ENCODE measurements at places on chromosomes 4 and X.

DNA sequence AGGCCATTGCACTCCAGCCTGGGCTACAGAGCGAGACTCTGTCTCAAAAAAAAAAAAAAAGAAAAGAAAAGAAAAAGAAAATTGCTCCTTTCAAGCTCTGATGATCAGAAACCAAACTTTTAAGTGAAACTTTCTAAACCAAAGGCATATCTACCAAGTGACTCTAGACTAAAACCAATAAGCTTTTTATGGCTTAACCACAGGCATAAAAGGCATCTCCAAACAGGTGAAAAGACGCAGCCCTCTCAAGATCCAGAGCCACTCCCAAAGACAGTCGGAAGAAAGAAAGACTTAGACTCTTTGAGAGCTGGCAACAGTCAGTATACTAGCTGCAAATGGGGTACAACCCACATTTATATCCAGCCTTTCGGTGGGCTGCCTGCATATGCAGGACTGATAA lies 117.1 kb upstream of the AP1S2 start:
- DNase-seq, result no peak

GRCh38 chrX:154488336-154489075 lies 1.9 kb downstream of the SLC10A3 start:
- DNase-seq, result no peak

- no peak for DNase-seq
Measured at GRCh38 chrX:133412246-133412645, 3.0 kb downstream of the GPC4 start.

- DNase-seq, result no peak
Measured at GRCh38 chr4:54837576-54838140, 179.9 kb downstream of the KIT start.

DNA sequence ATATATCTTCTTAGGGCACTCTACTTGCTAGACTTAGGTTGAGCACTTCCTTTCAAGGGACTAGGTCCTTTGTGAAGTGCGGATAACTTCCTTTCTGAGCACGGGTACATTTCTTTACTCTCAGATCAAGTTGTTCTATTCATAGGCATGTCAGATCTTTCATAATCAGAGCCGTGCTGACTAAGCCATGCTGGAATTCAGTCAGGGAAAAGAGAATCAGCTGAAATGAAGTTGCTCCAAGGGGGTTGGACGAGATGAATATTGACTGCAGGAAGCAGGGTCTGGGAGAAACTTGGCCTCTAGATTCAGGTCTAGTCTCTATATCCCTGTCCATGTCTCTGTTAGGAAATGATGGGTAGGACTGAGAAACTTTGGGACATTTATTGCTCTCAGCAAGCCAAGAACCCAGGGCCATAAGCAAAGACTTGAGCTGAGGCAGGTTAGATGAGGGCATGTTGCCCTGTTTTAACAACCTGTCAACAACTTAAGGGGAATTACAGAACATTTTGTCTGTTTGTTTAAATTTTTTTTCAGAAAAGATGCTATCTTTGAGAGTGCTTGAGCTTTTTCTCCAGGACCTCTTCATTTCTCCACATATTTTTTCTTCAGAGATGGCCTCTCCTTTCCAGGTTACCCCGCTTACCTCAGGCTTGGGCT lies 28.3 kb downstream of the AREG start:
- DNase-seq, result no peak

DNA sequence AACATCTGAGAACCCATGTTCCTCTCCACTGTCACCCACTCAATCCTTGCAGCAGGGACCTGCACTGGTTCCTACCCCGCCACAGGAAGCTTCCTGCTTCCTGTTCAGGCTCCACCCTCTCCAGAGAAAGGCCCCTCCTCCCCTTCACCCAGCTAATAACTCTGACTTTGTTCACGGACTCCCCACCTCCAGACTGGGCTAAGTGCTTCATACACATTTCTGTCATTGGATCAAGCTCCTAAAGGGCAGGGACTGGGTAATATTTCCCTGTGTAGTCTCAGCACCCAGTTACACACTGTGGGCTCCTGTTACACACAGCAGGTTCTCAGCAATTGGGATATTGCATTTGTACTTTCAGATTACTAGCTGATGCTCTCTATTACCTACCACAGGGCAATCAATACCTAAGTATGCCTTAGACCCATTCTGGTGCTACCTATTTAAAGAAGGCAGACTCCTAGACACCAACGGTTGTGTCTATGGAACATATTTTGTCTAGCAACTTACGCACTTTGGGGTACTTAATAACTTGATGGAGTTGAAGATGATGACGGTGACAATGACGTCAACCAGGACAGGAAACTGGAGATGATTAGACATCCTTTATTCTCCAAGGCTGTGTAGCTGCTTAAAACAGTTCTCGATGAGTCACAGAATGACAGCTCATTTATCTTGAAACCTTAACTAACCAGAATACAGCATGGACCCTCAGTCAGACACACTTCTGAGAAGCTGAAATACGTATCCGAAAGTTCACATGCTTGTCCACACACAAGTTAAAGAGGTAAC lies 58.1 kb downstream of the MAML3 start:
- DNase-seq, result no peak

DNA sequence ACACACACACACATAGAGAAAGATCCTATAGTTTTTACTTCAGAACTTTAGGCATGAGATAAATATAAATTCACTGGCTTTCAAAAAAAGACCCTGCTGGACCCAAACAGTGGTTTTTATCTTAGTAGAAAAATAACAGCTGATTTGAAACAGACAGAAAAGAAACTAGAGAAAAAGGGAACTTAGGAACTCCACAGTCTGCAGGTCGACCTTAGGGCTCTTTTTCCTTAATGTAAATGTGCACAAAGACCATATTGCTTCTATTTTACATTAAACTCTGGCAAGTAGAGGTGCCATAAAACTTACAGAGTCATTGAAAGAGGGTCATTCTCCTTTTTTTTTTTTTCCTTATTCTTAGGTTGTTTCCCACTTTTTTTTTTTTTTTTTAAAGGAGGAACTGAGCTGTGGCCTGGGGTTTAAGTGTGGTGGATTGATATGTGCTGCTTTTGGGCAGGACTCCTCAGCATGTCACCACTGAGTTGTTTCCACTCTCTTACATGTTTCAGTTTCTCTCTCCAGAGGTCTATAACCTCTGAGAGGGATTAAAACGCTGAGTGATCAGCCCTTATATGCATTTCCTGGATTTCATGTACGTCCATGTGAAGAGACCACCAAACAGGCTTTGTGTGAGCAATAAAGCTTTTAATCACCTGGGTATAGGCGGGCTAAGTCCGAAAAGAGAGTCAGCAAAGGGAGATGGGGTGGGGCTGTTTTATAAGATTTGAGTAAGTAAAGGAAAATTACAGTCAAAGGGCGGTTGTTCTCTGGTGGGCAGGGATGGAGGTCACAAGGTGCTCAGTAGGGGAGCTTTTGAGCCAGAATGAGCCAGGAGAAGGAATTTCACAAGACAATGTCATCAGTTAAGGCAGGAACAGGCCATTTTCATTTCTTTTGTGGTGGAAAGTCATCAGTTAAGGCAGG lies 70.8 kb upstream of the PACRGL start:
- no peak for DNase-seq

DNA sequence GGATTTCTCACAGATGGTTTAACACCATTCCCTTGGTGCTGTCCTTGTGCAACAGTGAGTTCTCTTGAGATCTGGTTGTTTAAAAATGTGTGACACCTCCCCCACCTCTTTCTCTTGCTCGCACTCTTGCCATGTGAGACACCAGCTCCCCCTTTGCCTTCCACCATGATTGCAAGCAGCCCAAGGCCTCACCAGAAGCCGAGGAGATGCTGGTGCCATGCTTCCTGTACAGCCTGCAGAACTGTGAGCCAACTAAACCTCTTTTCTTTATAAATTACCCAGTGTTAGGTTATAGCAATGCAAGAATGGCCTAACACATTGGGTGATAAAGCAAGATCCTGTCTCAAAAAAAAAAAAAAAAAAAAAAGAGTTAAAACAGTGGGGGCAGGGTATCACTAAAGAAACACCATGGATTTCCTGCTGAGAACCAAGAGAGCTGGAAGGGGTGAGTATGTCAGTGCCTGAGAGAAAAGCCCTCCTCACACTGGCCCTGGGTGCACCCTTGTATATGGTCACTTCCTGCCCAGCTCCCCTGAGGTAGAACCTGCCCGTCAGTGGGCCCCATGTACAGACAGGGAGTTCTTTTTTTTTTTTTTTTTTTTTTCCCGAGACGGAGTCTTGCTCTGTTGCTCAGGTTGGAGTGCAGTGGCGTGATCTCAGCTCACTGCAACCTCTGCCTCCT lies 46.4 kb downstream of the APOO start:
- DNase-seq, result no peak

- DNase-seq, result no peak
Measured at GRCh38 chrX:12936947-12937346, 30.5 kb downstream of the TLR8 start.

DNA sequence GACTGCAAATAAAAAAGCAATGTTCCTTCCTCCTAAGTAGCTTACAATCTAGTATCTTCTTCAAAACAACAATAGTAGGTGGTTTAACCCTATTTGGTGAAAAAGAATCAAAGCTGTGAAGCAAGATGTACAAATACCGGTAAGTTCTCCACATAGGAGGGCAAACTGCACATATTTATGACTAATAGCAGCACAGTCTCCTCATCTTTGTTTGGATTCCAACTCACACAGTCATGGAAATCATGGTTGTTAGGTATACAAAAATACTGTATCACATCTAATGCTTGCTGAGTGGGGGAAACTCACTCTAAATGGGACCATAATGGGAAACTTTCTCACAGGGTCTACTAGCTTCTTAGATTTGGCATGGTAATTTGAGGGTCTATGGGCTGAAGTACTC lies 597.2 kb downstream of the INPP4B start:
- no peak for DNase-seq

- DNase-seq, result no peak
Measured at GRCh38 chr4:3487861-3488260, 24.8 kb downstream of the DOK7 start.

GRCh38 chr4:55446578-55446922 lies 50.8 kb downstream of the TMEM165 start:
- DNase-seq, result no peak

GRCh38 chrX:112368371-112368770 lies 285.8 kb upstream of the TRPC5 start:
- DNase-seq, result no peak

GRCh38 chr4:37839426-37839825 lies 12.9 kb downstream of the PGM2 start:
- no peak for DNase-seq

DNA sequence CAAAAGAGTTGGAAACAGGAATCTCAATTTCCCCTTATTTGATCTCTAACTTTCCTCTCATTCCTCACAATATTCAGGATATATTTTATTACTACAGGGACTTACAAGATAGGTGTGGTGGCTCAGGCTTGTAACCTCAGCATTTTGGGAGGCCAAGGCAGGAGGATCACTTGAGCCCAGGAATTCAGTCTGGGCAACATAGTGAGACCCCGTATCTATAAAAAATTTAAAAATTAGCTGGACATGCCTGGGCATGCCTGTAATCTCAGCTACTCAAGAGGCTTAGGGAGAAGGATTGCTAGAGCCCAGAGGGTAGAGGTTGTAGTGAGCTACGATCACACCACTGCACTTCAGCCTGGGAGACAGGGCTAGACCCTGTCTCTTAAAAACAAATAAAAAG lies 200.4 kb downstream of the CAMK2D start:
- no peak for DNase-seq

DNA sequence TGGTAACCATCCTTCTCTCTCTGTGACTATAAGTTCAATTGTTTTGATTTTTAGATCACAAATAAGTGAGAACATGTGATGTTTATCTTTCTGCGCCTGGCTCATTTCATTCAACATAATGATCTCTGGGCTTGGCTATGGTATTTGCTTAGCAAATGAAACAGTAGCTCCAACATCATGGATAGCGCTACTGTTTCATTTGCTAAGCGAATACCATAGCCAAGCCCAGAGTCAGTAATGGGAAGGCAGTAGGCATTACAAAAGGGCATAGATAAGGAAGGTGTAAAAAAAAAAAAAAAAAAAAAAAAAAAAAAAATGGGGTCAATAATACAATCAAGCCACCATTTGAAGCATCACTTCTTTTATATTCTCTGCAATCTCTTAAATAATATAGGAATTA lies 469.0 kb upstream of the ATOH1 start:
- DNase-seq, result no peak
